ENCODE measurements at places on chromosomes 16 and 17.
A peak's percentile ranks its signal among the peaks of the same experiment; 100 is the strongest.

GRCh38 chr16:71432906-71433305, 8.9 kb downstream of the TLE7 start:
- DNase-seq, result no peak

GRCh38 chr16:12201216-12201615, 224.7 kb downstream of the SNX29 start:
- no peak for DNase-seq

GRCh38 chr17:40568074-40568836, 3.0 kb upstream of the CCR7 start:
- DNase-seq, result no peak

DNA sequence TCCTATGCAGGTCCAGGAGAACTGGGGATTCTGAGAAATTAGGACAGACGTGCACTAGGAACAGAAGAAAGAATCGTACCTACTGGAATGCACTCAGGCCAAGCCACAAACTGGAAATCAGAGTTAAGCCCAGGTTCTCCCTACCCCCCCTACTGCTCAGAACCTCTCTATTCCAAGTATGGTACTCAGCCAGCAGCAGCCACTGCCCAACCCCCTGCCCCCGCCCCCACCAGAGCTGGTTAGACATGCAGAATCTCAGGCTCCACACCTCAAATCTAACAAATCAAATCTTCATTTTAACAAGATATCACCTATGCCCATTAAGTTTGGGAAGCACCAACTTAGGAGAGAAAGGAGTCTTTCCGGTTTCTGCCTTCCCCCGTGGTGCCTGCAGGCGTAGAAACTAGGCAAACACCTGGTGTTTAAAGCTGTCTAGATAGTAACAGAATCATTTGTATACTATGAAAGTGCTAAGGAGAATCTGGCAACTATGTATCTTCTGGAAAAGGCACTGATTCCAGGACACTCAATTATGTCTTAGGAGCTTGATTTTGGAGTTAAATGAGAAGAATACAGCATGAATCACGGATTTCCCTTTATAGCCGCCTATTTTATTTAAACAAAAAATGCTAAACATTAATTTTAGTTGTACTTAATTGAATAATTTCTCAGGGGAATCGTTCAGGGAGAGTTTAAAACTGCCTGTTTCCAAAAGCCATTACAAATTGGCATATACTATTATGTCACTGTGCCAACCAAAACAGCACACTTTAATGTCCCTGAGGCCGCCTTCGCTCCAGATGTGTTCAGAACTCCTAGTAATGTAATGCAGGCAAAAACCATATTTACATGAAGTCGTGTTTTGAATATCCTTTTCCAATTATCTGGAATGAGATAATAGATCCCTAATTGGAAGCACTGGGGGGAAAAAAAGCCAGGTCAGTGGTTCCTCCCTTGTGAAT, 166.5 kb downstream of the STX8 start:
- DNase-seq, result no peak

DNA sequence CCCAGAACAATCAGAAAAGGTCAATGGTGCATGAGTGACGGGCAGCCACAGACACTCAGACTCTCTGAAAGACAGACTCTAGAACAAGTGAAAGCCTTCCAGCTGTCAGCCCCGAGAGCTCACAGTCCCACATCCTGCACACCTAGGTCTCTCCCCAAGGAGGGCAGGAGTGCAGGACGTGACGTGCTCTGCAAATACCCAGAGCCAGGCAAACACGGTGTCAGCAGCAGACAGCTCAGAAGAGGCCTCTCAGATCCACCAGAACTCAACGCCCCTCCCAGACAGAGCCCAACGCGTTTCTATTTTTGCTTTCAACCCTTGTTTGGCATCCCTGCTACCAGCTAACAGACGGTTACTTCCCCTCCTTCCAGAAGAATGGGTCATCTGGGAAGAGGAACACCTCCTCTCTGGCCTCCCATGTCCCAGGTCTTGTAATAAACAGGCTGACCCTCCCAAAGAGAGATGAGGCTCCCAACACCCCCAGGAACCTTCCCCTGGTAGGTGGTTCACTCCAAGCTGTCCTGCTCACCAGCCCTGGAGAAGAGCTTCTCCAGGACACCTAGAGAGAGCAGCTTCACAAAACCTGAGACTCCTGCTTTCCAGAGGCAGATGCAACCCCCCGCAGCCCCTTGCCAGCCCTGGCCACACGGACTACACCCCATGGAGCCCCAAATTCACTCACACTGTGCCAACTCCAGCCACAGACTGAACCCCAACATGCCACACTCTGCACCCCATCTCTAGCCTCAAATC, 7.6 kb downstream of the PITPNM3 start:
- DNase-seq, result no peak

- no peak for DNase-seq
These were observed 379.8 kb downstream of the UTP18 start for GRCh38 chr17:51640108-51640622.

DNA sequence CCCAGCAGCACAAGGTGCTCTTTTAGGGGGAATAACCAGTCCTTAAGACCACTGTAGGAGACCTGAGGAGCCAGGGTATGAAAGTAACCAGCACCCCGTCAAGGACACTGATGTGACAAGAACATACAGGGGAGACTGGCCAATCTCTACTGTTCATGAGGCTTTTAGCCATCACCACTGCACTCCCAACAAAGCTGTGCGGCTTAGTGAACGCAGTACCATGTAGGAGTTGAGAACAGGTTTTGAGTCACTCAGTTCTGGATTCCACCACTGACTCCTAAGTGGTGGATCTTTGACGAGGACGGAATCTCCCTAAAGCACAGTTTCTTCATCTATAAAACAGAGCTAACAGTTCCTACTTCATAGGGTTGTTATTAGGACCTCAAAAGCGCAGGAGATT, 26.8 kb downstream of the COG4 start:
- no peak for DNase-seq

- DNase-seq, result no peak
These were observed 648.1 kb downstream of the TOX3 start for GRCh38 chr16:51898872-51899271.

DNA sequence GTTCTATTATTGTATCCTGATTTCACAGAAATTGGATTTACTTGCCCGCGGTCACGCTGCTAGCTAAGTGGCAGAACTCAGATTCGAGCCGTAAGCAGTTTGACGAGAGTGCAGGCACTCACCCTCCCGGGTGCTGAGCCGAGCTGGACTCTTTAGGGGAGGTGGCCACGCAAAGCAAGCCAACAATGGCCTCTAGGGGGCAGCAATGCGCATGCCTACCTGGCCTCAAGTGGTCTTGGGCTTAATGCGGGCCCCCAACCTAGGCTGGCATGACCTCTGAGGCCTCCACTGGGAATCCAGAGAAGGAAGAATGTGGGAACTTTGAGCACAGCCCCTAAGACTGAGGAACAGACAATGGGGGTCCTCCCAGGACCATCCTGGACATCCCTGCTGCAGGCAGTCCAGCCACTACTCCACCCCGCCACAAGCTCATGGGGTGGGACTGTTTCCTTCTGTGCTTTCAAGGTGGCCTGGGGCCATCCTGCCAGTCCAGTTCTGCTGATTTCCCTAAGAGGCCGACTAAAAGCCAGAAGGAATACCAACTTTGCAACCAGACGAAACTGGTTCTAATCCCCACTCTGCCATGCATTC, 276.5 kb downstream of the XYLT1 start:
- peak; percentile 18 for DNase-seq

DNA sequence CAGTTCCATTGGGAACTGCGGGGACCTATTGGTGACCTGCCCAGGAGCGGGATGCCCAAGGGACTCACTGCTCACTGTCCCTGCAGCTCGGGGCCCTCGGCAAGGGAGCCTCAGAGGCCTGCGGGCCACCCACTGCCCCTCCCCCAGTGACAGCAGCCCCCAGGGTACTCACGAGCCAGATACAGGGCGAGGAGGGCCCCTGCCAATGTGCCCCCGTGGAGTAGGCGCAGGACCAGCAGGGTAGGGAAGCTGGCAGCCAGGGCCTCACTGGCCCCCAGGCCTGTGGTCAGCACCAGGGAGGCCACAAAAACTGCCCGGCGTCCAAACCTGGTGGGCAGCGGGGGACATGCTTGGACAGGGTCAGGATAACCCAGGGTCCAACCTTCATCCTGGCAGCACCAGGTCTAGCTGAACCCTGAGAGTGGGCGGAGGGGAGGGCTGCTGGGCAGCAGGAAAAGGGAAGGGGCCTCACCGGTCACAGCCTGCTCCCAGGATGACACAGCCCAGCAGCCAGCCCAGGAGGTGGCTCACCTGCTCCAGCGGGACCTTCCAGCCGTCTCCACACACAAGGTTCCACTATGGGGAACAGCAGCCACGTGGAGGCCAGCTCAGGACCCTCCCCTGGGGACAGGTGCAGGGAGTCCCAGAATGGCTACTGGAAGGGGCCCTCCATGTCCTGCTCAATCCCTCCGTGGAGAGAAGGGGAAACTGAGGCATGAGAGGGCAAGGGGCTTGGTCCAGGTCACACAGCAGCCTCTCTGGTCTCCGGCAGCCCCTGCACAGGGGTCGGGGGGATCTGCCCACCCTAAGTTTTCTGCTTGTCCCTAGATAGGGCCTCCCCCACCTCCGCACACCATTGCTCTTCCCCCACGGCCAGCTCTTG, 855 bp downstream of the SLC22A31 start:
- DNase-seq, result no peak

DNA sequence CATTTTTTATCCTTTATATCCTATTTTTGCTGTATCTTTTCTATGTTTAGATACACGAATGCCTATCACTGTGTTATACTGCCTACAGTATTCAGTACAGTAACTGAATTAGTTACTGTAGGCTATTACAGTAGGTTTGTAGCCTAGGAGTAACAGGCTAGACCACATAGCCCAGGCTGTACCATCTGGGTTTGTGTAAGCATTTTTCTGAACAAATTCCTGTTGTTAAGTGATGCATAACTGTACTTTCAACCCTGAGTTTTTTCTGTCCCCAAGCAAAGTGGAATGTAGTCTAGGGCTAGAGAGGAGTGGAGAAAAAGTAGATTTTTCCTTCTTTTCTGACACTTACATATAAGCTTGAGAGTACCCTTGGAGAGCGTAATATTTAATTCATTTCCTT, 282.1 kb downstream of the HS3ST3B1 start:
- no peak for DNase-seq
